Vagina (tissue), 2 donors: ENCODE measurements at places on chromosomes 7 and 10. TPM values are rescaled to one million over a fixed set of nuclear protein-coding genes. Genes with fewer than 3 reads are reported as not detected.
A peak's percentile ranks its signal among the peaks of the same experiment; 100 is the strongest.

- no peaks in the 10 kb centered on the region for H3K36me3 ChIP-seq
- peaks cover 16% of the 10 kb centered on the region for H3K4me1 ChIP-seq
- H3K27ac ChIP-seq: no peak overlapping the region
- no peak overlapping the region for H3K4me3 ChIP-seq
- DNase-seq: no peak
- H3K27me3 ChIP-seq: no peaks in the 10 kb centered on the region
Measured at GRCh38 chr7:1651031-1651446, 19.0 kb upstream of the ELFN1 start.

DNA sequence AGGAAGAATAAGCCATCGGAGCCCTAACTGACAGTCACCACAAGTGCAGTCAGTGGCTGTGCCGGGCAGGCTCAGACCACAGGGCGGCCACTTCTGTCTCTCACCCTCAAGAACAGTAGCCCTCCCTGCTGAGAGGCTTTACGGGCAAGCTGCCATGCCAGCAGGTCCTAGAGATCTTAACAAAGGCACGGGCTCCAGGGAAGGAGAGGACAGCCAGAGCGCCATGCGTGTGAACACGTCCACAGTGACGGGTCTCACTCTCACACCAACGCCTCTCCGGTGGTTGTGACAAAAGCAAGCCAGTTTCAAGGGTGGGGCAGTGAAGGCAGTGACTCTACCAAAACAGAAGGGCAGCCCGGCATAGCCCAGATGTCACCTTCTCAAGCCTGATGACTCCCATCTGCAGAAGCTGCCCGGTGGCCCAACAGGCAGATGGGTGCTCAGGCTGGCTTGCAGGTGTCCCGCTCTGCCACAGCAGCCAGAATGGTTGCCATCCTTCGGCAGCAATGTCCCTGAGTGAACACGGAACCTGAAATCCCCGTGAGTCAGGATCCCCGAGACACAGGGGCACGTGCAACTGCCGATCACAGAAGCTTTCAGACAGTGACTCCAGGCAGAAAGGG is 102.0 kb downstream of the FAM53B start:
- H3K27me3 ChIP-seq: no peaks in the 10 kb centered on the region
- no peak overlapping the region for H3K4me3 ChIP-seq
- peak overlapping the region; percentile 7 for H3K27ac ChIP-seq
- H3K4me1 ChIP-seq: peaks cover 75% of the 10 kb centered on the region
- no peak for DNase-seq
- no peaks in the 10 kb centered on the region for H3K36me3 ChIP-seq

- no peaks in the 10 kb centered on the region for H3K4me1 ChIP-seq
- H3K4me3 ChIP-seq: no peak overlapping the region
- H3K27me3 ChIP-seq: no peaks in the 10 kb centered on the region
- DNase-seq: no peak
Measured at GRCh38 chr10:6669269-6669859, 89.3 kb upstream of the PRKCQ start.

SLC39A12 gene
- not detected for total RNA-seq

CNPY1 gene
- total RNA-seq: not detected
